ENCODE measurements at places on chromosomes 2 and 18. TPM values are rescaled to one million over a fixed set of nuclear protein-coding genes. Genes with fewer than 3 reads are reported as not detected.

GRCh38 chr2:204170411-204170810, 233.8 kb downstream of the ICOS start:
- no peak for DNase-seq

- DNase-seq: no peak
Measured at GRCh38 chr2:207729465-207729998, 18.1 kb downstream of the CCNYL1 start.

Gene SKOR2
- not detected for total RNA-seq

Gene CDH19
- not detected for total RNA-seq

Gene LYG2
- not detected for total RNA-seq

All from activated naive CD8-positive, alpha-beta T cell treated with anti-CD3 and anti-CD28 coated beads for 36 hours (primary cell).